ENCODE measurements at places on chromosomes 12 and 14. TPM values are rescaled to one million over a fixed set of nuclear protein-coding genes. Genes with fewer than 3 reads are reported as not detected.

GRCh38 chr12:22733756-22734155, 108.8 kb downstream of the ETNK1 start:
- no peak for DNase-seq

DNA sequence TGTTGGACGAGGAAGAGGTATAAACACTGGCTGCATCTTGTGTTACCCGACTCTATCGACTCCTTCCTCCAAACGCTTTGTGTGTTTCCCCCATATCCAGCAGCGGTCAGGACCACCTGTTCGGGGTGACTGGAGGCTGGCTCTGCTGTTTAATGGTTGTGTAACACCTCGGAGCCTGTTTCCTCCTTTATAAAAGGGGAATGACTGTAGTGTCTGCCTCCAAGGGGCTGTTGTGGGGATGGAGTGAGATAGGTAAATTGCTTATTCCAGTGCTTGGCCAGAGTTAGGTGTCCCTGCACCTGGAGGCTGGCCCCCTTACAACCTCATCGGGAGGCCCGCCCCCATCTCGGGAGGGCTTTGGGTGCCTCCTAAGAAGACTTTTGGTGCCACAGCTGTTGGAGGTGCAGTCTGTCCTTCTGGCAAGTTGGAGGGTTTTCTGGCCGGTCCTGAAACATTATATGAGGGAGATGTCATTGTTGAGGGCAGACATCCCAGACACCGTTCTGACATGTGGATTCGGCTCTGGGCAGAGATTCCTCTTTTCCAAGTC, 1.1 kb downstream of the MLXIP start:
- no peak for DNase-seq

ACSS3 gene
- 7.7 TPM for total RNA-seq

DNA sequence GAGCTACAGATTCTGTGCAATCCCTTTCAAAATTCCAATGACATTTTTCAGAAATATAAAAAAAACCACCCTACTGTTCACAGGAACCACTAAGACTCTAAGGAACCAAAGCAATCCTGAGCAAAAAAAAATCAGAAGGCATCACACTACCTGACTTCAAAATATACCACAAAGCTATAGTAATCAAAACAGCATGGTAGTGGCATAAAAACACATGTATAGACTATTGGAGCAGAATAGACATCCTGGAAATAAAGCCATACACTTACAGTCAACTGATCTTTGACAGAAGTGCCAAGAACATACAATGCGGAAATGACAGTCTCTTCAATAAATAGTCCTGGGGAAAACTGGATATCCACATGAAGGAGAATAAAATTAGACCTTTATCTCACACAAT, 56.5 kb downstream of the EGLN3 start:
- no peak for DNase-seq

TEP1 gene
- 15.9 TPM for total RNA-seq

DNA sequence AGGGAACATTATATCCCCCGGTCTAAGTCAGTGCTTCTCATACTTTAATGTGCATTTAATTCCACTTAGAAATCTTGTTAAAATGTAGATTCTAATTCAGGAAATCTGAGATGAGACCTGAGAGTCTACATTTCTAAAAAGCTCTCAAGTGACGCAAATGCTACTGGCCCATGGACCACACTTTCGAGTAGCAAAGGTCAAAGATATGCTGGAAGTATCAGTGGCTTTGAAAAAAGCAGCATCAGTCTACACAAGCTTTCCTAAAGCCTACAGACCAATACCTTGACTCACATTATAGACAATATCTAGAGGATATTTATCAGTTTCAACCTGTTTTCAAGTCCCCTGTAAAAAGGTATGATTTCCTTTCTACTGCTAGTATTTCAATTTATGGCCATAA, 248.6 kb downstream of the CEP128 start:
- DNase-seq: no peak

DNA sequence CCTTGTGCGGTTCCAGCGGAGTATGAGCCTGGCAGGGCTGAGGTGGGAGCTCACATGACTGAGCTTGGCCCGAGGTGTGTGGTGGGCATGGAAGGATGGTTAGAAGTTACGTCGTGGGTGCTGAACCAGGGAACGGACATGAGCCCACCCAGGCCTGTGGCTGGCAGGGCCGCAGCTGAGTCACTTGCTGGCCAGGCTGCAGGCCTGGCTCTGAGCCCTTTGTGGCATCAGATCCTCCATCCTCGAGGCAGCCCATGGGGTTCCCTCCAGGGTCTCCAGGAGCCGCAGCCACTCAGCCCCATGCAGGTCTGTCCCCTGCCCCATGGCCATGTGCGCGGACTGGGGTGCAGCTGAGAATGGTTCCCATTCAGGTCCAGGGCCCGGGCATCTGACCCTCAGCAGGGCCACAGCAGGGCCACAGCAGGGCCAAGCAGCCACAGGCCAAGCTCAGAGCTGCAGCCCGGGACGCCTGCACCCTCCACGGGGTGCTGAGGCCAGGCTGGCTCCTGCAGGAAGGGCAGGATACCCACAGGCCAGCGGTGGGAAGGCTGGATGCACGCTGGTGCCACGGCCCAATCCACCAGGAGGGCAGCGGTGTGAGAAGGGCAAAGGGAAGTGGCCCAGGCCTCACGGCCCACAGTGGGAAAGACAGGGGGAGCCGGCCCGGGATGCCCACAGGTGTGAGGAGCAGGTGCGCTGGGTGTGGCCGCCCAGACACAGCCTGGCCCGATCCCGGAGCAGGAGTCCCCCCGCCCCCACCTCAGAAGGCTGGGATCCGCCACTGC, 26.3 kb upstream of the ULK1 start:
- no peak for DNase-seq

SLC38A4 gene
- 0.42 TPM for total RNA-seq

KDM2B gene
- 49.3 TPM for total RNA-seq

DNA sequence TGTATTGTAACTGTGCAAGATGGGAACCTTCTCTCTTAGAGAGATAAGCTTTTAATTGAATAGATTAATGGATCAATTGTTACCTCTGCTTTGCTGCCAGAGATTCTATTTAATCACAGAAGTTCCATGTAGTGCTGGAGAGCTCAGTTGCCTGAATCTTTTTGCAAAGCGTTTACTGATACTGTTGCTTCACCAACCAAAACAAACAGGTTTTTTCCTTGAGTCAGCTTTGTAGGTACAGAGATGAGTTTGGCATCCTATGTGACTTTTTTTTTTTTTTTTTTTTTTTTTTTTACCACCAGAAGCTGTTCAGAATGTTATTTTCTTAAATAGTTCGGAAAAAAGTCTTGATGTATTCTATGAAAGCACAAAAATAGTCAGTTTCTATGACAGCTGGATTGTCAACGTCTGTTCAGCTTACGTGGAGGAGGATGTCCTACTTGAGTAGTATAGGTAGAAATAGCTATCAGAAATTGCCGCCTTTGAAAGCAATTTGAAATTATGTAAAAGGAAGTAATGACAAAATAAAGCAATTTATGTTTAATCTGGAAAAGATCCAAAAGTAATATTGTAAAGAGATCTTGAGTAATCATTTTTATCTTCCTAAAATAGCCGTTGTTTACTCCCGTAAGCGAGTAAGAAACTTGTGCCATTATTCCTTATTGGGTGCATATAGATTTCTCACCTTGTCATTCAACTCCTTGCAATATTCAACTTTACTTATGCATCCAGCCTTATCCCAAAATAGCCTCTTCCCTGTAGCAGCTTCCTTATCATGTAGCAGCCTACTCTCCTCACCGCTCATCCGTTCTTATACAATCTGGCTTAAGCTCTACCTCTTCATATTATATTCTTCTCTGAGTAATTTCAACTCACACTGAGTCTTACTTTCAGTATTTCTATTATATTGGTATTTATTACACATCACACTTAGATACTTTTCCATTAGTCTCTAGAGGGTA, 5.2 kb downstream of the LRRK2 start:
- no peak for DNase-seq

GRCh38 chr14:105844810-105845724, 318.7 kb downstream of the TMEM121 start:
- DNase-seq: no peak

DNA sequence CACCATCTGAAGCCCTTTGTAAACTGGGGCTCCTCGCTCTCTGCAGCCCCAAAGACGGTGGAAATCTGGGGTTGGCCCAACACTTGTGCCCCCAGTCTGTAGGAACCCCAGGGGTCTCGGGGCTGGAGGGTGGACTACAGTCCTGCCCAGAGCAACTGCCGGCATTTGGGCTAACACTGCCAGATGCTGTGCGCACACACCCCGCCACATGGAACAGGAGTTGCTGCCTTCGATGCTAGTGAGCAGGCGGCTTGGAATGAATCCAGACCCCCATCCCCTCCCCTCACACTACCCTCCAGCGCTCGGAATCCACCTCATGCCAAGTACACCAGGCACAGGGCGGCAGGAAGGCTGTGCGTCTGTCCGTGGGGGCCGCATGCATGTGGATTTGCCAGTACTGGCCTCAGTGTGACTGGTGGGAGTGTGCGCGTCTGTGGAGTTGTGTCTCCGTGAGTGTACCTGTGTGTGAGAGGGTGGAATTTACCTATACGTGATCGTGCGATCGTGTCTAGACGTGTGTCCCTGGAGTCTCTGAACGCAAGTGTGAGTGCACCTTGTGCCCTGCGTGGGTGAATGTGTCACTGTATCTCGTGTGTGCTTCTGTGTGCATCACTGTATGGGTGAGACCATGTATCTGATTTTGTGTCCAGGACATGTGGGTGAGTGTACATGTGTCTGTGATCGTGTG, 5.1 kb downstream of the LHX5 start:
- no peak for DNase-seq

DNA sequence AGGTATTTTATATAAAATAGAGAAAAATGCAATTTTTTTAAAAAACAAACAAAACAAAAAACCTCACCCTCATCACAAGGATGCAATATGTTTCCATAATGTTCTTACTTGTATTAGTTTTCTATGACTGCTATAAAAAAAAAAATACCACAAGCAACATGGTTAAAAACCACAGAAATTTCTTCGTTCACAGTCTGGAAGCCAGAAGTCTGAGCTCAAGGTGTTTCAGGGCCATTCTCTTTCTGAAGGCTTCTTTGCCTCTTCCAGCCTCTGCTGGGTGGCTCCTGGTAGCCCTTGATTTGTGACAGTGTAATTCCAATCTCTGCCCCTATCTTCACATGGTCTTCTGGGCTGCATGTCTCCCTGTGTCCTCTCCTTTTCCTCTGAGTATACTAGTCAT, 21.5 kb upstream of the SSTR1 start:
- no peak for DNase-seq

- no peak for DNase-seq
Observed at GRCh38 chr12:49819786-49820185, 8.4 kb downstream of the NCKAP5L start.

KLRC3 gene
- total RNA-seq: not detected

- DNase-seq: no peak
Observed at GRCh38 chr12:45666816-45667215, 62.7 kb upstream of the ARID2 start.

DNA sequence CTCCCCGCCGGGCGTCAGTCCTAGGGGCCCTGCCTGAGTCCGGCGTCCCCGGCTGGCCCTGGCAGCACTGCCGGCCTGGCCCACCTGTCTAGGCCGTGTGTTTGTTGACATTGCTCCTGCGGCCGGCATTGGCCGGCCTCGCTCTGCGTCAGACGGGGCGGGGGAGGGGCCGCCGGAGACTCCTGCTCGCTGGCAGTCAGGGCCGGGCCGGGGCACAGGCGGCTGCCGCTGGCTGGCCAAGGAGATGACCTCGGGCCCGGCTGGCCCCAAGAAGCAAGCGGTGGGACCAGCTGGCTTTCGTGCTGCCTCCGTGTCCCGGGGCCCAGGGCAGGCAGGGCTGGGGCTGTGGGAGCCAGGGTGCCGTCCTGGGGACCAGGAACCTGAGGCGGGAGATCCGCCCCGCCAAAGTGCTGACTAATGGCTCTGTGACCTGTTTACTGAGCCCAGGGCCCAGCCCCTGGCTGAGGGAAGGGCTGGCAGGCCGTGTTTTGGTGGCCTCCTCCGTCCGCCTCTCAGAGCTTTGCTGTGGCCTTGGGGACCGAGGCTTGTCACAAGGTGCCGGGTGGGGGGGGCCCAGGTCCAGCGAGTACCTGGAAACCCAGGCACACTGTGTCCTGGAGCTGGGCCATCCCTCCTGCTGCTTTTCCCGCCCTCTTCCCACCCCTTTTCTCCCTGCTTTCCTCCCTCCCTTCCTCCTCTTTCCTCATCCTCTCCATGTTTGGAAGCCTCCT, 1.8 kb downstream of the ULK1 start:
- DNase-seq: peak; percentile 46

DNA sequence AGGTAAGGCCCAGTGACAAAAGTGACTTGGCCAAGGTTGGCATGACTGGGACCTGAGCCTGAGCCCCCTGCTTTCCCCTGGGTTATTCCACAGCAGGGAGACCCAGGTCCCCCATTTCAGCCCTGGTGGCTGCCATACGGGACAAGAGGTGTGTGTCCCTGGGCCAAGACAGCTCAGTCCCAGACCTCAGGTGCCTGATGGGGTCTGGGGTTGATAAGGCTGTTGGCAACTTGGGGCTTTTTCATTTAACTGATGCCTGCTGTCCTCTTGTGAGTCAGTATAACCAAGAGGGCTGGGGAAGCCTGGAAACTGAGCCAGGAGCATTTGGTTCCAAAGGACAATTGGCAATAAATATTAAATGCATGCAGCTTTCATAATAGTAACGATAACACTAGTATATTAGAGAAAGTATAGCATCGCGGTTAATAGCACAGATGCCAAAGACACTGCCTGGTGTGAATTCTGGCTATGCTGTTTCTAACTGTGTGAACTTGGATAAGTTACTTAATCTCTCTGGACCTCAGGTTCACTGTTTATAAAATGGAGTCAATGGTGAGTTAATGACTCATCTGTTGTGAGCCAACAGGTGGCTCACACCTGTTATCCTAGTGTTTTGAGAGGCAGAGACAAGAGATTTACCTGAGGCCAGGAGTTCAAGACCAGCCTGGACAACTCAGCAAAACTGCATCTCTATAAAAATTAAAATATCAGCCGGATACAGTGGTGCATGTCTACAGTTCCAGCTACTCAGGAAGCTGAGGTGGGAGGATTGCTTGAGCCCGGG, 898 bp downstream of the SDSL start:
- DNase-seq: no peak

GRCh38 chr14:91232052-91232451, 12.5 kb downstream of the GPR68 start:
- no peak for DNase-seq

DNA sequence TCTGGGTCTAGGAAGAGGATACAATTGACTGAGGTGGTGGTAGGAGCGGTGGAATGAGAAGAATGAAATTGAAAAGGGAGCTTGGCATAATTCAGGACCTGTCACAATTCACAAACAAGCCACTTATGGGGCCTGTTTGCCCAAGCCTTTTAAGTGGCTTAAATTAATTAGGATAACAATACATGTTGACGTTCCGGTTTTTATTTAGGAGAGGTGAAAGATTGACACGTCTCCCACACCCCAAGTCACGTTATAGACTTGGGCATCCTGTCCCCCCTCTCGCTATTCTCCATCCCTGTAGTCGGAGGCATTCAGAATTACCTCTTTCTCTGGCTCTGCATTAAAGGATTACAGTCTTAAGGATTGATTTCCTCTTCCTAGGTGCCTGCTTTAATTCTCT, 954 bp upstream of the CALCOCO1 start:
- DNase-seq: no peak

RPS6KA5 gene
- total RNA-seq: 7.9 TPM

- no peak for DNase-seq
Observed at GRCh38 chr14:67513631-67514108, 19.4 kb upstream of the PLEKHH1 start.

ANKRD33 gene
- not detected for total RNA-seq
